ENCODE measurements at places on chromosomes 5 and 9.

DNA sequence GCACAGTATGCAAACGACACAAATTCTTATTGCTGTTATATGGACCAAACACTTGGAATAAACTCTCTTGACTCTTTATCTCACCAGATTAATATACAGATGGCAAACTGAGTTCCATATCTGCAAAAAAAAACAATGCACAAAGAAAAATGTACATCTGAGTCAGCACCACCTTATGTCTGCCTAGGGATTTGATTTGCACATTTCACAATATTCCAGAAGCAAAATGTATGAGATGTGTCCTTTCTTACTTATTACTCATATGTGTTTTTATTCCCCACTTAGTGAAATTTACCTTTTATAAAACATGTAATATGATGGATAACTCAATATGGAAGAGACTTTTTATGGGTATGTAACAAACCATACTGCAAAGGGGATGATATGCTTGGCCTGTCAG, 236.9 kb downstream of the GLIS3 start:
- no peak for DNase-seq

GRCh38 chr5:155947394-155948062, 379.4 kb upstream of the SGCD start:
- no peak for DNase-seq

- no peak for DNase-seq
These were observed 20.6 kb upstream of the C5orf24 start for GRCh38 chr5:134825212-134825611.

DNA sequence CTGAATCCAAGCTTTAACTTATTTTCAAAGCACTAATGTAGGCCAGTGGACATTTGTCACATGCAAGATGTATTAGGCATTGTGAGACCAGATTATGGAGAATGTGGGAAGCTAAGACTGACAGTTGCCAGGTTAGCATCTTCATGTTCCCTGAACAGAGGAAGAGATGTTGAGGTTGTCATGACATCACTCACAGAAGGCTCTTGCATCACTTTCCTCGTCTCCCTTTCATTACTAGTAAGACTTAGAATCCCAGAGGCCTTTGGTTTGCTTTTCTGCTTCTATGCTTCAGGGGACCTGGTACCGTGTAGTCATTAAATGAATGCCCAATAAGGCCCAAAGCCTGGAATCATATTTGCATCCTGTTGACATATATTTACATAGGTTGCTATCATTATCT, 76.4 kb upstream of the RPS23 start:
- DNase-seq: no peak

DNA sequence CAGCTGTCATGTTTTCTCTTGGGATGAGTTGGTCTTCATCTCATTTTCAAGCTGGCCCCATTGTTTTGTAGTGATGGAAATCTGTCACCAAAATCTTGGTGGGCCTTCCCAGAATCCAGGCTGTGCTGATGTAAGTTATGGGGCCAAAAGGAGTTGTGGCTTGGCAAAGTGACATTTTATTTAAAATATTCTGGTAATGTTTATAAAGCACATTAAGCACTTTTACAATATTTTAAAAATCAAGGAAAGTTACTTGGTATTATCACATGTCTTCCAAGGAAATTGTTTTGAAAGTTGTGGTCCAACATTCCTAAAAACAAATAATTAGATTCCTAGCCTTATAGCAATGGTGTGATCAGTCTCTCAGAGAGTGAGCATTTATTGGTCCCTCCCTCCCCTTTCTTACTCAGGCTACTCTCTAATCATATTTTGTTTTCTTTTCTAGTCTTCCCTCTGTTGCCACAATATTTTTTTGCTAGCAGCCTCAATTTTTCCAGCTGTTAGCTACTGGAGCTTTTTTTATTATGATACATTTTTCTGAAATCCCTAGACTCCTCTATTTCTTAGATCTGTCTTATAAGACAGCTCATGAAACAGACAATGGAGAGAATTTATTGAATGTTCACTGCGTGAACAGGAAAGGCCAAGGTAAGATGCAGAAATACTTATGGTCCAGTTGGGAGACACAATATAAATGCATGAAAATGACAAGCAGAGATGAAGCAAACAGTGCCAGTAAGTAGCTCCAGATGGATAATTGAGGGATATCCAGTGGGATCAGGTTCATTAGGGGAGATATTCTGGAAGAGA, 408.1 kb upstream of the ZNF608 start:
- DNase-seq: peak; percentile 45

GRCh38 chr9:137354153-137354844, 52.2 kb upstream of the NRARP start:
- no peak for DNase-seq

DNA sequence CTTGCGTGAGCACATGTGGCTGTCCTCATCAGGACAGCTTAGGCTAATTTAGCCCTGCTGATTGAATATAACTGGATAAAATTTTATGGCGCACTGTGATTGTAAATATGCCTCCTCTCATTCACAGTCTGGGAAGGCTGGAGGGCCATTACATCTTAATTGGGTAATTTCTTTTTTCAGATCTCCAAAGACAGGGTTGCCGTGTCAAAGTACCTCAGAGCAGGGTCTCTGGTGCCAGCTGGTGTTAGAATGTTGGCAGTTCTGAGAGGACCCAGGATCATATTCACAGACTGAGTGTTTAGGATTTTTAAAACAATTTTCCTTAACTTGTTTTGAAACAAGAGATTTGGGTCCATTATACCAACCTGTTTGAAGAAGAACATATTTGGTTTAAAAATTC, 455.7 kb upstream of the TLE4 start:
- DNase-seq: no peak

GRCh38 chr9:69046723-69047122, 11.2 kb downstream of the FXN start:
- no peak for DNase-seq

- DNase-seq: peak; percentile 23
These were observed 1.5 kb downstream of the TICAM2 start for GRCh38 chr5:115600766-115601165.

GRCh38 chr9:69325409-69326212, 596 bp downstream of the ENTREP1 start:
- DNase-seq: no peak
